ENCODE measurements at places on chromosomes 1 and 21.
A peak's percentile ranks its signal among the peaks of the same experiment; 100 is the strongest.

DNA sequence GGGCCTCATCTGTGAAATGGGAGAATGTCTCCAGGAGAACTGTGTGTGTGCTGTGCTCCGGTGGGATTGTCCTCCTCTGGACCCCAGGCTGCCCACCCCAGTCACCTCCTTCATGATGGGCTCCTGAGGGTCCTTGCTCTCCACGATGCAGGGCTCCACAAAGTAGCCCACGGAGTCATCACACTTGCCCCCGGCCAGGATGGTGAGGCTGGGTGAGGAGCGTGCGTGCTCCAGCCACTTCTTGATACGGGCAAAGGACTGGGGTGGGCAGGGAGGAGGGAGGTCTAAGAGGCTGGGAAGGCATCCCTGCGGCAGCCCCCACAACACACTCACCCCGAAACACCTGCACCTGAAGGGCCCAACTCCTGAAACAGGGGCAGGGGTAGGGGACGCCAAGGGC is 16.8 kb upstream of the TAS1R2 start:
- DNase-seq, result no peak

- no peak for DNase-seq
Observed at GRCh38 chr1:38567401-38567800, 292.2 kb downstream of the RRAGC start.

DNA sequence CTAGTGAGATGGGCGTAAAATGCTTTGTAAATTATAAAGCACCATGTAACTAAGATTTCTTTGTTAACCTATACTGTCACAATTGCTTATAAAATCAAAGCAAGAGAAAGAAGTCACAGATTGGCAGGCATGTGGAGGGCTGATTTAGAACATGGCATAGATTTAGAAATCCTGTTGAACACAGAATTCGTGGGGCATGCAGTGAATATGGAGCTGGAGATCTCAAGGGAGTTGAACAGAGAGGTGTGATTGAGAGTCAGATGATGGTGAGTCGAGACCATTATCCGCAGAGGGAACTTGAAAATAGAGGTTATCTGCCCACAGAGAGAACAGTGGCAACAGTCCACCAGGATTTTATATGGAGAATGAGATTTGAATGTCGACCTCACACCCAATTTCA is 27.6 kb downstream of the PBX1 start:
- DNase-seq, result no peak

DNA sequence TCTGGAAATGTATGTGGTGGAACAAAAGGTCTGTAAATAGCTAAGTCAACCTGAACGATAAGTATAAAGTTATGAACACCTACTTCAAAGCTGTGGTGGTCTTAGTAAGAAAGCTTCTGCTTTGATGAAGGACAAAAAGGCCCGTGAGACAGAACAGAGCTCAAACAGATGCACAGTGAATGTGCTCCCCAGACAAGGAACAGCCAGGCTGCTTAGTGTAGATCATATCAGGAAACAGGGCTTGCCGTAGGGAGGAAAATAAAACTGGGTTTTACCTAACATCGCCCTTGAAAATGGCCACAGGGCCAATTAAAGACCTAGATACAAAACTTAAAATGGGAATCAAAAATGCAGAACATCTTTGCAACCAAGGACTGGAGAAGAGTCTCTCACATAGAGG is 40.2 kb downstream of the PRSS38 start:
- DNase-seq, result no peak

- no peak for DNase-seq
Observed at GRCh38 chr1:232667094-232667777, 37.3 kb upstream of the SIPA1L2 start.

- no peak for DNase-seq
Observed at GRCh38 chr1:220803401-220804201, 16.9 kb downstream of the MTARC1 start.

- no peak for DNase-seq
Observed at GRCh38 chr1:30260318-30260717, 463.1 kb downstream of the MATN1 start.

- no peak for DNase-seq
Observed at GRCh38 chr1:187276677-187277076, 447.9 kb downstream of the PLA2G4A start.

- no peak for DNase-seq
Observed at GRCh38 chr1:80047791-80048190, 1041.3 kb upstream of the ADGRL4 start.

DNA sequence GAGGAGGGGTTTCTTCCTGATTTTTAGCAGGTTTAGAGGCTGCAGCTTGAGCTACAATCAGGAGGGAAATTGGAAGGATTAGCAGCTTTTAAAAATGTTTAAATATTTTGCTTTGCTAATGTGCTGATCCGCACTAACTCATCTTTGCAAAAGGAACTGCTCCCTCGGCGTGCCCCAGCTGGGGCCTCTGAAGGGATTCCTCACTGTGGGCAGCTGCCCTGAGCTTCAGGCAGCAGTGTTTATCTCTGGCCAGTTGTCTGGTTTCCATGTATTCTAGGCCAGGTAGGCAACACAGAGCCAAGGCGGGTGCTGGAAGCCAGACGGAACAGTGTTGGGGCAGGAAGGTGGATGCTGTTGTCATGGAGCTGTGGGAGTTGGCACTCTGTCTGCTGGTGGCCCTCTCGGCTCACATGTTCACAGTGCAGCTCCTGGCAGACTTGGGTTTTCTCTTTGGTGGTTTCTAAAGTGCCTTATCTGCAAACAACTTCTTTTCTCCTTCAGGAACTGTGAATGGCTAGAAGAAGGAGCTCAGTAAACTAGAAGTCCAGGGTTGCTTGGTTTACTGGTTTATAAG is 18.9 kb downstream of the NECAP2 start:
- DNase-seq, result no peak

GRCh38 chr1:179077396-179077795 is 4.5 kb upstream of the TOR3A start:
- DNase-seq, result no peak

DNA sequence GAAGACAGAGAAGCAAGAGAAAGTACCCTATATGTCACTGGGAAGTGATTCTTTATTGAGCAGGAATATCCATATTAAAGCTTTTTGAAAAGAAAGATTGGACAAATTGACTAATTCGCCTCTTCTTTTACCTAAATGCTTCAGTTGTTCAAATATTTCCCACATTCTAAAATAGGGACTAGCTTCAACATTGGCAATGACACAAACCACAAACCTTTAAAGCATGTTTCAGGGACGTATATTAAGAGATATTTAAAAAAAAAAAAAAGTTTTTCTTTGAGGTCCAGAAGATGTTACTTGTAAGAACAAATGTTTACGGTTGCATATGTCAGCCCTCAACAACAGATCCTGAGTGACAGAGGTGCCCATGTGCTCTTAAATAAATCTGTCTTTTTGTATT is 235.0 kb upstream of the NFIA start:
- no peak for DNase-seq

DNA sequence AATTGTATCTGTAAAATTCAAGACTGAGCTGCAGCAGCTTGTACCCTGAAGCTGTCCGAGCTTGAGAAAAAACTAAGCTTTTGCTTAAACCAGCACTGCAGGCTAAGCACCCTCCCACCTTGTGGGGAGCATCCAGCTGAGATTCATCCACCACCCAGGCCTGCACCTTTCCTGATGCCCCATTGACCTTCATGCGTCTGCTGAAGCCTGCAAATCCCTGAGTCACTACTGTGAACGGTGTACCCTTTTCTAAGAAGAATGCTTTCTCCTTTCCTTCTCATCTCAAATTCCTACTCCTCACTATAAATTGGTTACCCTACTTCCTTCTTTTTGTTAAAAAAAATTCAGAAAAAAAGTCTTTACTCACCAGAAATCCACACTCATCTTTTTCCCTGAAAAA is 90.9 kb upstream of the RGS18 start:
- DNase-seq, result no peak

- DNase-seq, result no peak
Observed at GRCh38 chr1:208880433-208881100, 636.4 kb upstream of the PLXNA2 start.

- DNase-seq, result no peak
Observed at GRCh38 chr1:80534606-80535360, 1266.0 kb upstream of the ADGRL2 start.

- no peak for DNase-seq
Observed at GRCh38 chr1:25526753-25527152, 16.7 kb upstream of the LDLRAP1 start.

- peak; percentile 96 for DNase-seq
Observed at GRCh38 chr1:9825093-9826074, 1.6 kb upstream of the CLSTN1 start.

Measured in NCI-H510A (cell line).